T-helper 17 cell (primary cell): ENCODE measurements at places on chromosomes 7 and 10.

DNA sequence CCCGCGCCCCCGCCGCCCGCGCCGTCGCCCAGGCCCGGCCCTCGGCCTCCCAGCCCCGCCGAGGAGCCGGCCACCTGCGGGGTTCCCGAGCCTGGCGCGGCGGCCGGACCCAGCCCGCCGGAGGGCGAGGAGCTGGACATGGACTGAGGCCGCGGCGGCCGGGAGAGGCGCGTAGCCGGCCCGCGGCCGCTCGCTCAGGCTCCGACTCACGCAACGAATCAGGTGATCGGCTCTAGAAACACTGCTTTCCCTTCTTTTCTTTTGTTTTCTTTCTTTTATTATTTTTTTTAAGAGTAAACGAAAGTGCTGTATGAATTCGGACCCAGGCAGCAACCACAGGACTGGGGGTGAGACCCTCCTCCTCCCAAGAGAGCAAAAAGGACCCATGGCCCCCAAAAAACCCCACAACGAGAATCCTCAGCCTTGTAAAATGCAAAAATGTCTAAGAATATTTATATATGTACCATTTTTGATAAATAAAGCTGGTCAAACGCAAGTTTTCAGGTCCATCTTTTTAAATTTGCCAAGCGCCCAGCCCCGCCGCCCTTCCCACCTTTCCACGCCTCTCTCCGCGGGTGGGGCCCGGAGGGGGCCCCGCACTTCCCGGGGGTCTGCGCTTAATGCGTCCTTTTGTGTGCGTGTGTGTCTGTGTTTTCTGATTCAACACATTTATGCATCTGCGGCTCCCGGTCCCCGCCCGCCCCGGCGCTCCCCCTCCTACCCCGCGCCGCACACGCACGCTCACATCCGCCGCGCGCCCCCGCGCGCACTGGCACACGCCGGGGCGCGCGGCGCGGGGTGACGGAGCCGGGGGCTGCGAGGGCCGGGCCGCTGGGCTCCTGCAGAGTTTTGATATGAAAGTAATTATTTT is 4.4 kb downstream of the UNCX start:
- no peak for DNase-seq

GRCh38 chr7:21704359-21704758 is 161.5 kb downstream of the DNAH11 start:
- no peak for DNase-seq

DNA sequence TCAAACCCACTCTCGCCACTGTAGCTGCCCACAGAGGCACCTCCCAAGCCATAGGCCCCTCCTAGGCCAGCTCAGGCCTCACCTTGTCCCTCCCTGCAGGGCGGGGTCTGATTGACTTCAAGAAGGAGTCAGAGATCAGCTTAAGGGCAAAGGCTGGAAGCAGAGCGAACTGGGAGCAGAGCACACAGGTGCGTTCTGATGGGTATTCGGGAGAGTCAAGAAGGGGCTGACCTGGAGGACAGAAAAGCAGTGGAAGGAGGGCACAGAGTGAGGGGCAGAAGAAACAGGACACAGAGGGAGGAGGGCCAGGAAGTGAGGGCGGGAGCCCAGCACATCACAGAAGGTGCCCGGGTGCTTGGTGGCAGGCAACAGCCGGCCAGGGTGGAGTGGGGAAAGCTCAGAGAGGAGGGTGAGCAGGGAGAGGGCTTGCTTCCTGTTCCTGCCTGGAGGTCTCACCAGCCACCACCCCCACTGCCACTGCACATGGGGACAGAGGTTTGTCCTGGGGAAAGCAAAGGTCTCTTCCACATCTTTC is at the start of gene AOC1:
Gene AOC1 (plus strand): TSS at position 147 of the 535 bp plus-strand sequence. CDS start 3,954 bp downstream, outside the sequence.
- DNase-seq = no peak

DNA sequence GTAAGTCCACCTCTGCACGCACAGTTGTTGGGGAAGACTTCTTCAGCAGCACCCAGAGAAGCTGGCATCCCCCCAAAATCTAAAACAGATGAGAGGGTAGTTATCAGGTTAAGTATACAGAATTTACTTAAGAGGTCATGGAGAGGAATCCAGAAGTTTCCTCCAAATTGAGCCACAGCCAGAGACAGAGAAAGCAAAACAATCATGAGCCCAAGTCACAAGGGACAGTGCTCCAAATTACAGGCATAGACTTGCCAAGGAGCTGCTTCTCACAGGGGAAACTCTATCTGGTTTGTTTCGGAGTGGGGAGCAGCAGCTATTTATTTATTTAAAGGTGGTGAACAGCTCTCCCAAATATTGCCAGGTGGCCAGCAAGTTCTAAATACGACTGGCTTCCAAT is 308.4 kb downstream of the SKIDA1 start:
- no peak for DNase-seq

DNA sequence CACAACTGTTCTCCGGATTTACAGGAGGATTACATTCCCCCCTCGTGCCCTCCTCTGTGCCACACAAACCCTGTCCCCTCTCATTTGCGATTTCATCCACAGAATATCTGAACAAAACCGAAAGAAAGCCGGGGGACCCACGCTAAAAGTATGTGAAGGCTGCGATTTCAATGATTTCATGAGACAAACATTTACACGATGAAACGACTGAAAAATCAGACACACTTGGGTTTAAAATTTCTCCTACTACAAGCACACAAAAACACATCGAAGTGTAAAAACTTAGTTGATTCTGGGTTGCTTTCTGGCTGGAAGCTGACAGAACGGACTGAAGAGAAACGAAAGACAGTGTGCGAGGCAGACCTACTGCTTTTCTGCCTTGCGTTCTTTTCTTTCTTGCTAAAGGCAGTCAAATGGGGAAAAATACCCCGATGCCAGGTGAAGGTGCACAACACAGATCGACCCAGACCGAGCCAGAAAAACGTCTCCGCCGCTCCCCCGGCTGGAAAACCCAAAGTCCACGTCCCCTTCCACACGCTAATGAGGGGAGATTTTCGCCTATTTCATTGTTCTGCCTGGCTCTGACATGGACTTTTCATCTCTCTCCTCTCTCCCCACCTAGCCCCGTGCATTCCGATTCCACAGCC is 1.2 kb downstream of the HIPK2 start:
- peak; percentile 10 for DNase-seq

GRCh38 chr10:97428572-97428981 is 2.6 kb downstream of the PGAM1 start:
- no peak for DNase-seq

- DNase-seq = no peak
These were observed 128.0 kb downstream of the NXPH1 start for GRCh38 chr7:8561449-8561848.

- no peak for DNase-seq
These were observed 19.1 kb upstream of the KLF6 start for GRCh38 chr10:3803927-3804741.

- DNase-seq = no peak
These were observed 209.7 kb upstream of the TMEM196 start for GRCh38 chr7:19982841-19983835.

GRCh38 chr10:125846894-125847293 is 23.5 kb downstream of the BCCIP start:
- DNase-seq = no peak

DNA sequence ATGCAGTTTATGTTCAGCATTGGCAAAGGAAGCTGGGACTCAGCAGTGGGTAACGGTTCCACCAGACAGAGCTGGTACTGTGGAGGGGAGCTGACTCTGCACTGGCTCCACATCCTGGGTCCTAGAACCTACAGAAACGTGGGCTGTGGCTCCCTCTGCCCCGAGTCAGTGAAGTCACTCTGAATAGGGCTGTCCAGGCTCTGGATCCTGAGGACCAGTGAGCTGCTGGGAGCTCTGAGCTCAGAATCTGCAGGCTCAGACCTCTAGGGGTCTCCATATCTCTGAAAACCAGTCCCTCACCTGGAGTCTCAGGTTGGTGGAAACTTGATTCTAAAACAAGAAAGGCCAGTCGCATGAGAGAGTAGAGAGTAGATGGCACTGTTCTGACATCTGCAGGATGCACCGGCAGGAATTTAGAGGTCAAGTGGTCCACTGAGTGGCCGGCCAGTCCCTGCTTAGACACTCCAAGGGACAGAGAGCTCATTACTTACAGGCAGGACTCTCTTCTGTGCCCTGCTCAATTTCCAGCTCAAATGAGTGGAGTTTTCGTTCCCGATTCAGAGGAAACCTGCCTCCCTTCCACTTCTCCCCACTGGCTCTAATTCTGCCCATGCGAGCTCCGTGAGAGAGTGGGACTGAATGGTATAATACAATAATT is 18.6 kb downstream of the NPFFR1 start:
- DNase-seq = no peak

- DNase-seq = no peak
These were observed 573.7 kb downstream of the PARD3 start for GRCh38 chr10:34241226-34242000.

- no peak for DNase-seq
These were observed 170.5 kb downstream of the C1GALT1 start for GRCh38 chr7:7352845-7353244.

GRCh38 chr7:1520539-1521234 is 9.8 kb upstream of the MAFK start:
- no peak for DNase-seq

- DNase-seq = no peak
These were observed 93.3 kb upstream of the ELMO1 start for GRCh38 chr7:37541810-37542443.

GRCh38 chr10:80493522-80494051 is 39.5 kb downstream of the TSPAN14 start:
- DNase-seq = no peak

DNA sequence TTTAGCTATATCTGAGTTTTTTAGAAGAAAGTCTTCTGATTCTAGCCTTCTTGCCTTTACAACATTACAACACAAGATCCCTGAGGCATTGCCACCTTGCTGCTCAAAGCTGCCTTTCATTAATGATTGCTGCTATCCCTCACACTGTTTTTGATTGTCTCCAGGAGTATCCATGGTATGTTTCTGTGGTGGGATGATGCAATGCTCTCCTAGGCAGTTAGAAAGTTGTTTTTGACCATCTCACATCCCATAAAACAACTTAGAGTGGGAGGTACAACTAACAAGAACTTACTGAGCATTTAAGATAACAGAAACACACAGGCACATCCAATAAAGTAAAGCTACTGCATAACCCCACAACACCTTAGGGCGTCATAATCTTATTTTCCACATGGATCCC is 1156.0 kb upstream of the LRRTM3 start:
- no peak for DNase-seq

GRCh38 chr10:14585287-14586193 is 189.2 kb downstream of the FAM107B start:
- no peak for DNase-seq

DNA sequence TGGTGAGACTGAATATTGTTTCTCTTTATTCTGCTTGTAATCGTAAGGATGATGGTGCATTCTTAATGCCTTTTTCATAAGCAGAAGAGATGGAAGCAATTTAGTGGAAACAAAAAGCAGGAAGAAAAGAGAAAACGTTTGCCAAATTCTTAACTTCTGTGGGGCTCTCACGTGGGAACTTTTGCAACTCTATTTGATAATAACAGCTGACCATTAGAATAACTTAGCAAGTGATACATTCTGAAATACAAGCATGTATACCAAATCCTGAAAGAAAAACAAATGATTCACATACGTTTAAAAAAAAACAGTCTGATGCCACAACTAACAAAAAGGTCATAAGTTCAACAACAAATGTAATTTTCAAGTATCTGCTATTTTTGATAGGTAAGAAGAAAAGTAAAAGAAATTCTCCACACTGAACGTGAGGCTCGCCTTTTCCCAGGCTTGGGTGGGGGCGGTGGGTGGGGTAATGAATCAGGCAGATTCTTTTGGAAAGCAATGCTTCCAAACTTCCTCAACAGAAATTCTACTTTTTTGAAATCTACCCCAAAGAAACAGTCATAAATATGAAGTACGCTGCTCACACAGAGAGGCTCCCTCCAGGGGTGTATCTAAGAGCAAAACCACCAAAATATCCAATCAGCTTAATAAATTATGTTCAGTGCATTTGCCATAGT is 446.2 kb upstream of the MGMT start:
- DNase-seq = no peak

- DNase-seq = no peak
These were observed 51.0 kb upstream of the PPP2R2D start for GRCh38 chr10:131849591-131850382.

DNA sequence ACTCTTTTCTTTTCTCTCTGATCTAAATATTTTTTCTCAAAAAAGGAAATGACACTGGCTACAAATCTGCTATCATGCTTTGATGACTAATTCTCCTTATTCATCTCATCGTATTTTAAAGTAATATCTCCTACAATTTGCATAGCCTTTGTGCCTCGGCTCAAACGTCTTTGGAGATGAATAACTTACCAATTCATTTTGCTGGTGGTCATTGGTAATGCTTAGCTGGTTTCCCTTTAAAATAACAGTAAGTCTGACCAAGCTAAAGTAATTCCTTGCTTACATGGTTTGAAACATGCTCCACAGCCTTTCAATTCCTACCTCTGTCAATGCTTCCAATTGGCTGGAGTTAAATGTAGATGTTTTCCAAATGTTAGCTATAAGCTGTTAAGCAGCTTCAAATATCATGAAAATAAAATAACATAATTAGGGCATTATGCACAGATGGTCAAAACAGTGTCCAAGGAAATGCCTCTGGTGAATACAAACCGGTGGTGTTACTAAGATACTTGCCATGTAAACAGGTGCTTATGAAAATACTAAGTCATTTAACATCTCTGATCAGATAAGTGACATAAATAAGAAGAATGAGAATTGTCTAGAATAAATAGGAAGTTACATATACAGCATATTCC is 435.0 kb downstream of the POM121L12 start:
- DNase-seq = no peak

GRCh38 chr7:45588466-45588865 is 14.3 kb downstream of the ADCY1 start:
- no peak for DNase-seq

- no peak for DNase-seq
These were observed 16.0 kb downstream of the AFAP1L2 start for GRCh38 chr10:114388275-114388674.

- DNase-seq = no peak
These were observed 39.0 kb upstream of the ZMIZ1 start for GRCh38 chr10:79029478-79030390.

GRCh38 chr10:26378861-26379294 is 59.3 kb upstream of the APBB1IP start:
- no peak for DNase-seq

DNA sequence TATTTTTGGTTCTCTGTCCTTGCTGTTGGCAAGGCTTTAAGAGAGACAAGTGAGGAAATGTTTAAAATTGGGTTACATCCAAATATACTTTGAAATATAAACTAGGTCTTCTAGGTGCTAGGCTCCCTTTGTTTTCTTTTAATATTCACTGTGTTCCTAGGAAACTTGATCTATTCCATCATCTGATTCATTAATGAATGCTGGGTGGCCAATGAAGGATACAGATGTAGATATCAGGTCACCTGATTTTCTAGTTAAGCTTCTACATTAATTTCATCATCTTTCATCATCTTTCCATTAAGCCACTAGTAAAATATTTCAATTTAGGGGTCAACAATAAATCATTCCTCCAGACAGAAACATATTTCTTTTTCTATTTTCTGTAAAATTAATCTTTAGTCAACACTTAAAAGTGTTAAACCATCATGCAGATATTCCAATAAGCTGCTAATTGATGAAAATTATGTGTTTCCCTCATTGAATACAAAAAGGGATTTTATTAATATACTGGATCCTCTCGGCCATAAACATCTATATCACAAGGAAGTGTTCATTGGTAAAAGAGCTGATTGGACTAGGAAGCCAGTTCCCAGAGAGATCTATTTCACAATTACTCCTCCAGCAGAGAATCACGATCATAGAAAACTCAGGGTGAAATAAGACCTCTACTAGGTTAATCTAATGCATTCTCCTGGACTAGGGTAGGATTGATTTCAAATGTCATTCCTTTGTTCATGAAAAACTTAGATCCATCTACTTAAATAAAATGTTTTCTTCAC is 14.7 kb downstream of the HGF start:
- DNase-seq = no peak
